T follicular helper cell (primary cell): ENCODE measurements at places on chromosomes 11 and 22.

DNA sequence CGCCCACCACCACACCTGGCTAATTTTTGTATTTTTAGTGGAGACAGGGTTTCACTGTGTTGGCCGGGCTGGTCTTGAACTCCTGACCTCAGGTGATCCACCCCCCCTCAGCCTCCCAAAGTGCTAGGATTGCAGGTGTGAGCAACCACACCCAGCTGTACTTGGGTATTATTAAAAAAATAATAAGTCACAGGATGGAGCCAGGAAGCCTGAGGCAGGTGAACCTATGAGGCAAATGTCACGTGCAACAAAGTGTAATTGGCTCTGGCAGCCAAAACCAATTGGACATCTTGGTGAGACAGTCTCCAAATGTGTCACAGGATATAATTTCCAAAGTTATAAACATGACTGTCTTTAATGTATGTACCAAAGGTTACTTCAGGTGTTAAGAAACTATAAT lies 24.0 kb upstream of the MALAT1 start:
- no peak for DNase-seq

GRCh38 chr11:70535191-70535971 lies 137.1 kb downstream of the CTTN start:
- no peak for DNase-seq

GRCh38 chr11:78228467-78228866 lies 39.7 kb downstream of the USP35 start:
- DNase-seq, result no peak

DNA sequence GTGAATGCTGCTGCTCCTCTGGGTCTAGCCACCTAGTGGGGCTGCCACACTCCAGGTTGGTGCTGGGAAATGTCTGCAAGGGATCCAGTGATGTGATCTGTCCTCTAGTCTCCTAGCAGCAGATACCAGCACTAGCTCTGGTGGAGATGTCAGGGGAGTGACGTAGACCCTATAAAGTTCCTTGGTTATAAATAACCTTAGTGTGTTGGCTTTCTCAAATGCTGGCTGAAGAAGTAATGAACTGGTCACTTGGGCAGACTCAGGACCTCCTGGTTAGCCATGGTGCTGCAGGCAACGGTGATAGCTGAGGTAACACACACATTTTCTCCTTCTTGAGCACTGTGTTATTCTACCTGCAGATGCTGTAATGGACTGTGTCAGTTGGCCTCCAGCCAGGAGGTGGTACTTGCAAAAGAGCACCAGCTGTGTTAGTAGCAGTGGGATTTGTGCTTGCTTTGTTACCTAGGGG lies 35.5 kb downstream of the BBOX1 start:
- DNase-seq, result no peak

DNA sequence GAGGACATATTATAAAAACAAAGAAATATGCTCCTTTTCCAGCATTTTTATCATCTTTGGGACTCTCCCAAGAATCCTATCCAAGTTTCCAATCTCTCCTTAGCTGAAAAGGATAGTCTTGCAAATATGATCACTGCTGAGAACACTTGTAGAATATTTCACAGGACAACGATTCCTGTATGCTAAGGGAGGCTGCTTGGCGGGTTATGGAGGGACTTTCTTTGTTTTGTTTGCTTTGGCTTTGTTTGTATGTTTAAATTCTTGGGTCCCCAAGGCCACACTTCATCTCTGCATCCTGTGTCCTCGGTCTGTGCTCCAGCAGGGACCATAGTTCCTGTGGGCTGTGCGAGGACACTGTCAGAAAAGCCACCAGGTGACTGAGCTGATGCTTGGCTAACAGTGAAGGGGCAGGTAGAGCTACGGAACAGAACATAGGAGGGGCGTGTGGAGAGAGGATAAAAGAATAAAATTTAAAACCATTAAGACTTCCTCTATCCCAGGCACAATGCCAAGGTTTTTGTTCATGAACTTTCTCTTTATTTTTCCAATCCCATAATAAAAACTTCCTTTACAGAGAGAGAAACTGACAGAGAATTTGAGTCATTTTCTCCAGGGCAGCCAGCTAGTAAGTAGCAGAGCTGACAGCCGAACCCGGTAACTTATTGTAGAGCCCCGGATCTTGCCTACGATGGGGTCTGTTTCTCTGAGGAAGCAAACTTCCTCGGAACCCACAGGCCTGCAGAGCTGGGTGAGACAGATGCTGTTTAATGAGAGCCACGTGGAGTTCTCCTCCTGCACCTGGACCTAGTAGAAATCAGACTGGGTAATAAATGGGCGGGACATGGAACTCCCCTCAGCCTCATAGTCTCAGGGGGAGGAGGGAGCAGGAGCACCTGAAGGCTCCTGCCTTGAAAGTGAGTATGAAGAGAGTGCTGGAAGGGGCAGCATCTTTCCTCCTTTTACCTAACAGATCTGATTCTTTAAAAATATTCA lies at the start of gene IZUMO1R:
Gene IZUMO1R, plus strand, starts transcription at position 615 of the 993 bp plus-strand sequence. CDS start 1,057 bp downstream, outside the sequence.
- no peak for DNase-seq

- DNase-seq, result no peak
These were observed 8.6 kb upstream of the GTSE1 start for GRCh38 chr22:46287873-46288751.

DNA sequence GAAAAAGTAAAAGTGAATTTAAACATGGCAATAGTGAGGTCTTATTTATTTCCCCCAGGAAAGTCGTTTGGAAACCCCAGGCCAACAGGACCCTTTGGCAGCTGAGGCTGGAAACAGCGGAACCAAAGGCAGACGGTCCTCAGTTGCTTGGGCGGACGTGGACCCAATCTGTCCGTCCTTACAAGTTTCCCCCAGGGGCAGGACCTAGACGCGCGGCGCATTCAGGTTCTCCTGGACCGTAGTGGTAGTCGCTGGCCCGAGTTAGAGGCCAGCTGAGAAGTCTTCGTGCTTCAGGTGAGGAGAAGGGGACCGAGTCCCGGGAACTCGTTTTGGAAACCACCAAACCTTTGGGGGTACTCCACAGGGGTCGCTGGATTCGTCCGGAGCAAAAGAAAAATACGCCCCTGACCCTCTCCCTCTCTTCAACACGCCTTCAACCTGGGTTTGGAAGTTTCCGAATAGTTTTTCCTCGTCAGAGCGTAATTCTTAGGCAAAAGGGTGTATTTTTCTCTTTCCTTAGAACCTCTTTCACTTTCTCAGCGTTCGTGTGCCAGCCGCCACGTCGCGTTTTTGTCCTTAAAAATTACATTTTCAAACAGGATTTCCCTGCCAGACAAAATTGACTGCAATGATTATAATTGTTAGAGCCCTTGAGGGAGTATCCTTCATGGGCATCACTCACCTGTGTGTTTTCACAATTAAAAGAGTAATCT lies 2.1 kb downstream of the METTL15 start:
- DNase-seq, result peak; percentile 16
